ENCODE measurements at places on chromosomes 4 and X.

- no peaks in the 10 kb centered on the region for H3K4me1 ChIP-seq
- H3K27ac ChIP-seq, result no peak overlapping the region
- H3K27me3 ChIP-seq, result no peaks in the 10 kb centered on the region
- H3K36me3 ChIP-seq, result no peaks in the 10 kb centered on the region
These were observed 90.2 kb upstream of the UNC5C start for GRCh38 chr4:95638920-95639501.

DNA sequence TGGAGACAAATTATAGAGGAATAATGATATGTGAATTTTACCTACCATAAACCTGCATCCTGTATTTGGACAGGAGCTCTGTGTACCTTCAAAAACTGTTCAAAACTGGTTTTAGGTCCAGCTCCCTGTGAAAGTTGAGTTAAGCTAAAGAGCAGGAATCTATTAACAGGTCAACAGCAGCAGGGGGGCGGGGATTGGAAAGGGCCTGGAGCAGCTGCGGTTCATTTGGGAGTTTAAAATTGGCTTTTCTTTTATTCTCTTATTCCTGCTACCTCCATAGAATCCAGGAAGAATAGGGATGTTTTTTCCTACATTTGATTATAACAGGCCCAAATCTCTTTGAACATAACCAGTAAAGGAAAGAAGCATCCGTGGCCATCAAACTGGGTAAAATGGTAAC is 23.8 kb downstream of the SHROOM3 start:
- DNase-seq, result no peak
- no peak overlapping the region for H3K4me3 ChIP-seq
- no peak overlapping the region for H3K27ac ChIP-seq

DNA sequence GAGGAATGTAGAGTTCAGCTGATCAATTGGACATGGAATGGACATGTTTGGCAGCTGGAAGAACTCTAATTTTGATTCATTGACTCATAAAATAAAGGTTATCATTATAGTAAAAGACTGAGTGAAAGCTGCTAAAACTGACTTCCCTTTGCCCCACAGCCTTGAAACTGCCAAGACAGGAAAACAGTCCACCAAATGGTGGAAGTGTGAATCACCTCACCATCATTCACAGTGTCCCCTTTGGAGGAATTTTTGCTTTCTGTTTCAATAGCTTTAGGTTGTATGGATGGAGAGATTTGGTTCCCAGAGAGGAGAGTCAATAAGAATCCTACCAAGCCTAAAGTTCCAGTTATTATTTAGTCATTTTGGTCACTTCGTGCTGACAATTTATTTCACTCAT is 20.8 kb upstream of the FREM3 start:
- no peak for DNase-seq
- no peaks in the 10 kb centered on the region for H3K27me3 ChIP-seq
- no peaks in the 10 kb centered on the region for H3K4me1 ChIP-seq
- H3K27ac ChIP-seq, result no peak overlapping the region
- no peaks in the 10 kb centered on the region for H3K36me3 ChIP-seq

GRCh38 chr4:83657336-83657735 is 121.4 kb downstream of the GPAT3 start:
- DNase-seq, result no peak
- no peaks in the 10 kb centered on the region for H3K36me3 ChIP-seq
- no peaks in the 10 kb centered on the region for H3K27me3 ChIP-seq
- no peaks in the 10 kb centered on the region for H3K4me1 ChIP-seq
- H3K27ac ChIP-seq, result no peak overlapping the region

- H3K27ac ChIP-seq, result no peak overlapping the region
- no peak overlapping the region for H3K4me3 ChIP-seq
- H3K27me3 ChIP-seq, result no peaks in the 10 kb centered on the region
- no peaks in the 10 kb centered on the region for H3K36me3 ChIP-seq
- H3K4me1 ChIP-seq, result no peaks in the 10 kb centered on the region
These were observed 241.7 kb upstream of the TEX13A start for GRCh38 chrX:105462186-105462585.

- H3K27me3 ChIP-seq, result peaks cover 86% of the 10 kb centered on the region
- no peaks in the 10 kb centered on the region for H3K36me3 ChIP-seq
- H3K4me1 ChIP-seq, result no peaks in the 10 kb centered on the region
- no peak overlapping the region for H3K27ac ChIP-seq
- DNase-seq, result no peak
These were observed 4.7 kb downstream of the HAND2 start for GRCh38 chr4:173525118-173526011.

GRCh38 chrX:136963973-136964372 is 69.8 kb downstream of the GPR101 start:
- no peak overlapping the region for H3K4me3 ChIP-seq
- no peak for DNase-seq
- no peaks in the 10 kb centered on the region for H3K27me3 ChIP-seq
- H3K27ac ChIP-seq, result no peak overlapping the region

DNA sequence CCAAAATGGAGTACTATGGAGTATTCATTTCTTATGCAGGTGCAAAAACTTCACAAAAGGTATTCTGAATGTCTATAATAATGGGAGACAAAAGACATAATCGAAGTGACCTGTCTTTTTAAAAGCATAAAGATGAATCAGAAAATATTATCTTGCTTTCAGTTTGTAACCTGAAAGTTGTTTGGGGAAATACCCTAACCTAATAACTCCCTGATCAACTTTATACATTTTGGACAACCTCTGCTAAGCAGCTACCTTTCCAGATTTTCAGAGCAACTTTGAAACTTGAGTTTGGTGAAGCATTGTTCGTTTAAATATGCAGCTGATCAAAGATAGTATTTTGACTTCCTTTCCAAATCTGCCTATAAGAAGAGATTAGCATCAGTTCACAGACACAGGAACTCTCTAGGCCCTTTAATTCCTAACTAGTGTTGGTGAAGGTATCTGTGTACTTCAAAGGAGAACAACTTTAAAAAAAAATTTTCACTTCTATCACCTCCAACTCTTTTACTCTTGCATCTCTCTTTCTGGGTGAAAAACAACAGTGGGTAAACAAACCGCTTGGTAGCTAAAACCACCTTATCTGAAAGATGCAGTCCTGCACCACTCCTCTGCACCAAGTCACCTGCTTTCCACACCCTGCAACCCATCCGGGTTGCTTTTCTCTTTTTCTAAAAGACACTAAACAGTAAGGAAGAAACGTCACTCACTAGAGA is 26.5 kb downstream of the CD40LG start:
- H3K36me3 ChIP-seq, result peaks cover 26% of the 10 kb centered on the region
- DNase-seq, result no peak
- peaks cover 2% of the 10 kb centered on the region for H3K4me1 ChIP-seq
- peak overlapping the region; percentile 84 for H3K27ac ChIP-seq

- peaks cover 3% of the 10 kb centered on the region for H3K4me1 ChIP-seq
- H3K4me3 ChIP-seq, result no peak overlapping the region
- no peaks in the 10 kb centered on the region for H3K36me3 ChIP-seq
These were observed 4.8 kb downstream of the ADAMTS3 start for GRCh38 chr4:72564184-72564583.

GRCh38 chrX:21675931-21676330 is 17.8 kb upstream of the KLHL34 start:
- H3K27ac ChIP-seq, result no peak overlapping the region
- no peaks in the 10 kb centered on the region for H3K4me1 ChIP-seq
- no peaks in the 10 kb centered on the region for H3K36me3 ChIP-seq
- DNase-seq, result no peak

DNA sequence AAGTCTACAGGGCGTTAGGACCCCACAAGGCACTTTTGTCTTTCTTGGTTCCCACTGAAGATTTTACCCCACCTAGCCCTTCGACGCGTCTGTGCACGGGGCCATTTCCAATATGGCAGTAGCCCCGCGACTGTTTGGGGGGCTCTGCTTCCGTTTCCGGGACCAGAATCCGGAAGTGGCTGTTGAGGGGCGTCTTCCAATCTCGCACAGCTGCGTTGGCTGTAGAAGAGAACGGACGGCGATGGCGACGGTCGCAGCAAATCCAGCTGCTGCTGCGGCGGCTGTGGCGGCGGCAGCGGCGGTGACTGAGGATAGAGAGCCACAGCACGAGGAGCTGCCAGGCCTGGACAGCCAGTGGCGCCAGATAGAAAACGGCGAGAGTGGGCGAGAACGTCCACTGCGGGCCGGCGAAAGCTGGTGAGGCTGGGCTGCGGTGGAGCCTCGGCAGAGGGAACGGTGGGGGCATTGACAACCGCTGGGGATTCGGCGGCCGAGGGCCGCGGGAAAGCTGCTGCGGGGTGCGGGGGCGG is at the start of gene USP11:
Gene USP11 (plus strand): TSS at position 207 of the 530 bp plus-strand sequence. CDS start 35 bp downstream, at position 242.
- H3K4me1 ChIP-seq, result no peaks in the 10 kb centered on the region
- peaks cover 17% of the 10 kb centered on the region for H3K36me3 ChIP-seq
- DNase-seq, result peak; percentile 47
- peaks cover 8% of the 10 kb centered on the region for H3K27me3 ChIP-seq
- peak within 1 kb of the TSS; percentile 78 for H3K4me3 ChIP-seq

DNA sequence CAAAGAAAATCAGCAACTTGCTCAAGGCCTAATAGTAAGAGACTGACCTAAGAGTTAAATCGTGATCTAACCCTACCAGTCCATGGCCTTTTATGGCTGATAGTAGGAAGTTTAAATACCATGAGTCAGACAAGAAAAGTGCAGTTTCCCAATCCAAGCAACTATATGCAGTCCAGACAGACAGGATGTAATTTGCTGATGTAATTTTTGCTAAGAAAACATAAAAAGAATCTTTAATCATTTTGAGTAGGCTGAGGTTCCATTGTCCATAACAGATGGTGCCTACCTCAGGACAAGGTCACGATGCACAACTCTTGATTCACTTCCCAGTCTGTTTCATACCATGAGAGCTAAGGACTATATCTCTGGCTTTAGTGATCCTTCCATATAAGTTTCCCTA is 317.5 kb upstream of the GRIA3 start:
- no peaks in the 10 kb centered on the region for H3K27me3 ChIP-seq

GRCh38 chr4:89222170-89222569 is 85.4 kb downstream of the GPRIN3 start:
- H3K27ac ChIP-seq, result no peak overlapping the region
- no peaks in the 10 kb centered on the region for H3K27me3 ChIP-seq
- no peaks in the 10 kb centered on the region for H3K4me1 ChIP-seq
- H3K4me3 ChIP-seq, result no peak overlapping the region
- no peaks in the 10 kb centered on the region for H3K36me3 ChIP-seq

DNA sequence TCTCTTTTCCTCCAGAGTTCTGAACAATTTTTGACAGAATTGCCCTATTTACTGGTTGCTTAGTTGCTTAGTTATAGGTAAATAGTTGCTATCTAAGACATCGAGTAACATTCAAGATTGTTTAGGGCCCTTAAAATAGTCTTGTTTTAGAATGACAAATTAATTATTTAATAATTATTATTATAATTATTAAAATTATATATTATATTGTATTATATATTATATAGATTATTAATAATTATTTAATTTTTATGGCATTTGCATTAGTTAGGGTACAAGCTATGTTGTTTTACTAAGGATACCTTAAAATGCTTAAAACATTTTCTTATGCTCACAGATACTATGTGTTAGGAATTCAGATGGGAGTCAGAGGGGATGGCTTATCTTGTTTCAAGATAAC is 59.2 kb downstream of the NPY1R start:
- no peaks in the 10 kb centered on the region for H3K36me3 ChIP-seq
- H3K27me3 ChIP-seq, result no peaks in the 10 kb centered on the region
- H3K4me3 ChIP-seq, result no peak overlapping the region
- no peaks in the 10 kb centered on the region for H3K4me1 ChIP-seq
- H3K27ac ChIP-seq, result no peak overlapping the region
- DNase-seq, result no peak

DNA sequence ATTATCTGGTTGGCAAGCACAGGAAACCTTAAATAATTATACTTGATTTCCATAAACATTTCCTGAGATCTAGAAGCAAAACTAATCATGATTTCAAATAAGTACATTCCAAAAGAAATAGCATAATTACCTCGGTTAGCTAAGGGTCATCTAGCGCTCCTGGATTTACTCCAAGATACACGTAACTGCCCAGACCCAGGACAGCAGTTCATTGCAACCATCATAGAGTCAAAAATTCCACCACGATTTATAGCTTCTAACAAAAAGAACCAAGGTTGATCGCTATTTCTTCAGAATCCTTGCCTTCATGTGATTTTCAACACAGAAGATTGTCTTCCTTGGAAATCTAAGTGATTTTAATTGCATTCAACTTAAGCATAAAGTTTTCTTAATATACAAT is 1235.5 kb upstream of the TENM3 start:
- no peak for DNase-seq
- no peak overlapping the region for H3K27ac ChIP-seq
- no peaks in the 10 kb centered on the region for H3K4me1 ChIP-seq
- H3K27me3 ChIP-seq, result no peaks in the 10 kb centered on the region
- no peak overlapping the region for H3K4me3 ChIP-seq
- no peaks in the 10 kb centered on the region for H3K36me3 ChIP-seq

DNA sequence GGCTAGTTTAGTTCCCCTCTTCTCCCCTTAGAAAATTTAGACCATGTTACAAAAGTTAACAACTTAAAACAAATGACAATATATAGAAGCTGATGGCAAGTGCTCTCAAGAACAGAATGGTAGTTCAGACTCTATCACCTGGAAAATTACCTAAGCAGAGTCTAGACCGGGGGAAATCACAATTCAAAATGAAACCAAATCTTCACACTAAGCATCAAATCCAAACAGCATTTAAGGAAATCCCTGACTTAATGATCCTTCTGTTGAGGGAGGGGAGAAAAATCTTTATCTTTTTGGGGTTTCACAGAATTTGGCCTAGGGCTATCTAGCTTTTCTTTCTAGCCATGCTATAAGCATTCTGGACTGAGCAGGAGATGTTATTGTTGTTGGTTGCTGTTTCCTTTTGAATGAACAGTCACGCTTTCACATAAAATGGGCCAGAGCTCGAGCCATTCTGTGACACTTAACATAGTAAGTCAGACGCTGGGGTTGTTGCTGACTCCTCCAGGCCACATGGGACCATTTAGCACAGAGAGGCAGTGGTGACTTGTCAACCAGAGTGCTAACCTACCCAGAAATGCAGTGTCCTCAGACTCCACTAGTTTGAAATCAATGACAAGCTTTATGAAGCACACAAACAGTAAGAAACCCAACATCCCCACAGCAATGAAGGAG is 16.0 kb upstream of the LSM6 start:
- H3K36me3 ChIP-seq, result no peaks in the 10 kb centered on the region
- DNase-seq, result no peak
- H3K27ac ChIP-seq, result no peak overlapping the region
- no peaks in the 10 kb centered on the region for H3K4me1 ChIP-seq
- no peak overlapping the region for H3K4me3 ChIP-seq
- no peaks in the 10 kb centered on the region for H3K27me3 ChIP-seq

GRCh38 chr4:6106156-6106555 is 87.9 kb upstream of the C4orf50 start:
- no peak overlapping the region for H3K4me3 ChIP-seq
- no peaks in the 10 kb centered on the region for H3K27me3 ChIP-seq
- no peaks in the 10 kb centered on the region for H3K4me1 ChIP-seq
- no peaks in the 10 kb centered on the region for H3K36me3 ChIP-seq
- DNase-seq, result no peak

DNA sequence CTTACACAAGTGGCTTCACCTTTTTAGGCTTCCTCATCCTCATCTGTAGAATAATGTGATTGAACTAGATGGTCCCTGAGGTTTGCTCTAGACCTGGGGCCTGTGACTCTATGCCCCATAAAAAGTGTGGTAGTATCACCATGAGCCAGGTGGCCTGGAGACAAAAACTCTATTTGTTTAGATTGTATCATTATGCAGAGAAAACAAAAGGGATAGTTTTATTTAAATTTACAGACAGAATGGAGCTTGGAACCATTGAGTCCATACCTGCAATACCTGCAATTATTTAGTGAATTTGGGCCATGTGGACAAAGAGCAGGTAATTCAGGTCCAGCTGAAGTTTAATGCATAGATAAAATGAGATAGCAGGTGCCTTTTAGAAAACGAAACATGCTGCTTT is 139.5 kb upstream of the RPL34 start:
- DNase-seq, result no peak
- no peaks in the 10 kb centered on the region for H3K27me3 ChIP-seq
- no peaks in the 10 kb centered on the region for H3K36me3 ChIP-seq
- H3K4me3 ChIP-seq, result no peak overlapping the region
- H3K27ac ChIP-seq, result no peak overlapping the region
